ENCODE measurements at places on chromosomes 7 and 10.

- DNase-seq: no peak
These were observed 97.2 kb upstream of the LYZL1 start for GRCh38 chr10:29191674-29192073.

DNA sequence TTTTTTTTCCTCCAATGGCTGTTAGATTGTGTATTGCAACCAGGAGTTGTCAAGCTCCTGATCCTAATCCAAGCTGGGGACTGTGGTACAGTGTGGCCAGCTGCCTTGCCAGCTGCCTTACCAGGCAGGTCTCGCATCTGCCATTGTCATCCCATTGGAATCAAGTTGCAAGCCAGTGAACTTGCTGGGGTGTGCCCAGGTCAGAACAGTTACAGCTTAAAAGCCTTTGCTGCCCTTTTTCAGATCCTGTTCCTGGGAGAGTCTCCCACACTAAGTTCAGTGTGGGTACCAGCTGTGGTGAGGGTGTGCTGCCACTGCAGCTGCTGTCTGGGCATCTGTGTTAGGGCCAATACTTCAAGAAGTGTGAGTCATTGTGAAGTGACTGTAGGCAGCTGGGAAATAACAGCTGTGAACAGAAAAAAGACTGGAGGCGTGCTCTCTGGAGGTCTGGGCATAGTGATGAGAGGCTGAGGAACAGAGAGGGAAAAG is 72.8 kb downstream of the CCNY start:
- no peak for DNase-seq

DNA sequence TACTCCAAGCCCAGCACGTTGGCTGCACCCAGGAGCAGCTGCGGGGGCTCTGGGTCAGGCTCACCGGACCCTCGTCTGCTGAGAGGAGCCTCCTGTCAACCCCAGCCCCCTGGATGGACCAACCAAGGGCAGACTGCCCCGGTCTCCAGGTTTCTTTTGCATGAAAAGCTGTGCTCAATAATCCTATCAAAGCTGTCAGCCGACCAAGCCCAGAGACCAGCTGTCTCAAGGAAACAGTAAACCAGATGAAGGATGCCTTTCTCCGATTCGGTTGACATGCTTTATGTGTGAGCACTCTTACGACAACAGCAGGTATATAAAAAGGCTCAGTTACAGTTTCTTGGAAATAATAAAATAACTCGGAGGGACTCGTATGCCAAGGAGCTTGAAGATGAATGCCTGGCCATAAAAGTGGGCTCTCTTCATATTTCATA is 71.6 kb upstream of the BAIAP2L1 start:
- DNase-seq: no peak

- DNase-seq: no peak
These were observed 127.2 kb downstream of the WDFY4 start for GRCh38 chr10:48811917-48812316.

DNA sequence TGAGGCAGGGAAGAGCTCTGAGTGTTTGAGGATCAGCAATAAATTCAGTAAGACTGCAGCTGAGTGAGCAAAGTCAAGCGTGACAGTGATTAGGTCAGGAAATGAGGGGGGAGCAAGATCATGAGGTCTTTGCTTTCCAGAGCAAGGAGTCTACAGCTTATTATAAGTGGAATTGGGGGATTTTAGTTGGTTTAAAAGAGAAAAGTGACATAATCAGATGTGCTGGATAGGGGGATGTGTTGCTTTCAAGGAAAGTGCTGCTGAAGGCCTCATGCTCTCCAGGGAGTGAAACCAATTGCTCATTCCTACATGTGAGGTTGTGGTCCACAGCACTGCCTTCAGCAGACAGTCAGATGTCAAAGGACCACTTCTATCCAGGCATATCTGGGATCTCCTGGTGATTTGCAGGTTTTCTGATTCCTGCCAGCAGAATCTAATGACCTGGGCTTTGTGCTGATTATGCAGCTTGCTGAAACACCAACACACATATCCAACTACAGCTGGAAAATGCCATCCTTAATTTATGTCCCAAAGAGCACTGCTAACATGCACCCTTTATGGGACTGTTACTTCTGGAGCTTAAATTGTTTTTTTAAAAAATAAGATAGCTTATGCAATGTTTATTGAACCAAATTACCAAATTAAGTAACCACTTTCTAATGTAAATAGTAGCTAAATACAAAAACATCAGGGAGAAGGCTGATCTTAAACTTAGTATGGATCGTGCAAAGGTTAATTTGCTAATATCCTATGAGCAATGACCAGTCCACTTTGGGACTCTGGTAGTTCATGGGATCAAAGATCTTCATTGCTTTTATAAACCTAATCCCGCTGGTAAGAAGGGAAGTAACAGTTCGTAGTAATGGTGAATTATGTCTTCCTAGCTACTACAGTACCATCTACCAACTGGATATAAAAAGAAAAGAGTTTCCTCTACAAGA is 607.6 kb downstream of the KCNMA1 start:
- DNase-seq: no peak

GRCh38 chr7:25716421-25716820 is 435.6 kb upstream of the NFE2L3 start:
- no peak for DNase-seq

- no peak for DNase-seq
These were observed 49.0 kb downstream of the ZRANB1 start for GRCh38 chr10:124990671-124991625.

DNA sequence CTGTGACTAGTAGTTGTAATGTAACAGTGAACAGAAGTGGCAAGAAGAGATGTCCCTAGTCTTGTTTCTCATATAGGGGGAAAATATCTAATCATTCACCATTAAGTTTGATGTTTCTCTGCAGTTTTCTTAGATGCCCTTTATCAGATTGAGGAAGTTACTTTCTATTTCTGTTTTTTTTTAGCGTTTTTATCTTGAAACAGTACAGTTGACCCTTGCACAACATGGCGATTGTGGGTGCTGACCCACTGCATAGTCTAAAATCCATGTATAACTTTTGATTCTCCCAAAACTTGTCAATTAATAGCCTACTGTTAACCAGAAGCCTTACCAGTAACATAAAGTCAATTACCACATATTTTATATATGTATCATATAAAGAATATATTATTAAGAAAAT is 192.0 kb downstream of the ADK start:
- no peak for DNase-seq

GRCh38 chr7:151658778-151659177 is 139.1 kb upstream of the RHEB start:
- no peak for DNase-seq

GRCh38 chr10:13449296-13449695 is 79.5 kb downstream of the BEND7 start:
- DNase-seq: no peak

- DNase-seq: no peak
These were observed 103.3 kb downstream of the GPAM start for GRCh38 chr10:112080231-112080630.

DNA sequence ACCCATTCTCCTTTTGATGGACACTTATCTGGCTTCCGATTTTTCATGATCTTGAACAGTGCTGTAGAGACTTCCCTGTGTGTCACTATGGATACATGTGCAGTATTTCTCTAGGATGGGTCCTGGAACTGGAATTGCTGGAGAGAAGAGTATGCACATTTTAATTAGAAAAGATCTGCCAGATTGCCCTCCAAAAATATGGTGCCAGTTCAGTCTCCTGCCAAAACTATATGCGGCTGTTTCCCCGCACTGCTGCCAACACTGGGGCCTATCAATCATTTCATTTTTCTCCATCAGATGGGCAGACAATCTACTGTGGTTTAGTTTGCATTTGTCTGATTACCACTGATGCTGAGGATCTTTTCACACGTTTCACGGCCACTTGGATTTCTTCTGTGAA is 105.0 kb downstream of the SH2D4B start:
- no peak for DNase-seq

DNA sequence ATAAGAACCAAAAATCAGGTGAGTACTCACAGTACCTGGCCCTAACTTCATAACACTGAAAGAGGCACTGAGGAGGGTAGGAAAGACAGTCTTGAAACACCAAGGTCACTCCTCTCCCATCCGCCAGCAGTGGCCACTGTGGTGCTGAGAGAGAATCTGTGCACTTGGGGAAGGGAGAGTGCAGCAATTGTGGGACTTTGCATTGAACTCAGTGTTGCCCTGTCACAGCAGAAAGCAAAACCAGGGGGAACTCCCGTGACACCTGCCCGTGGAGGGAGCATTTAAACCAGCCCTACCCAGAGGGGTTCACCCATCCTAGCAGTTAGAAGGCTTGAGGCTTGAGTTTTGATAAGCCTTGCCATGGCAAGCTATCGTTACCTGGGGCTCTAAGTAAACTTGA is 35.2 kb upstream of the MAP3K8 start:
- no peak for DNase-seq

GRCh38 chr7:108002726-108003598 is at the start of gene LAMB1:
TSS of gene LAMB1 (minus strand) at chr7:108003161. CDS start at chr7:108002885, 276 bp downstream.
- no peak for DNase-seq

DNA sequence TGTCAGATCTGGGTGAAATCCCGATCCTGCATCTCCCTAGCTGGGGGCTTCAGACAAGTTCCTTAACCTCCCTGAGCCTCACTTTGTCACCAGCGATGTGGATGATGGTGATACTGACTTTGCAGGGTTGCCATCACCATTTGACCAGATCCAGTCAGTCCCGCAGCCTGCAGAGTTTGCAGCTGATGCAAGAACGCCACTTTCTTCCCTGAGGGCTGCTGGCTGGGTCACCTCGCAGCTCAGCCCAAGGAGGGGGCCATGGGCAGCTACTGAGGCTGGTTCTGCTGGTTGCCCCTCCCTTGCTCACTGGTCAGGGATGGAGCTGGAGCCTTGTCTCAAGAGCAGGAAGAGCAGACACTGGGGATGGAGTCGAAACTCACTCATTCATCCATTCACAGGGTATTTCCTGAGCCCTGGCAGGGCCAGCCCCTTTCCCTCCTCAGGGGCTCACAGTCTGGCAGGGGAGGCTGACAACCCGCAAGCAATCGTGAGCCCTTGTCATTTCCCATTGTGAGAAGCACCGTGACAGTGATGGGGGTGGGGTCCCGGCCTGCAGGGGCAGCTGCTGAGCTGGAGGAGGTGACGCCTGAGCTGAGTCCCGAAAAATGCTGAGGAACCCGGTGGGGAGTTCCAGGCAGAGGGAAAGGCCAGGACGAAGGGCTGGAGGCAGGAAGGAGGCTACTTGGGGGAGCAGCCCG is 111.1 kb upstream of the TCF7L2 start:
- no peak for DNase-seq

DNA sequence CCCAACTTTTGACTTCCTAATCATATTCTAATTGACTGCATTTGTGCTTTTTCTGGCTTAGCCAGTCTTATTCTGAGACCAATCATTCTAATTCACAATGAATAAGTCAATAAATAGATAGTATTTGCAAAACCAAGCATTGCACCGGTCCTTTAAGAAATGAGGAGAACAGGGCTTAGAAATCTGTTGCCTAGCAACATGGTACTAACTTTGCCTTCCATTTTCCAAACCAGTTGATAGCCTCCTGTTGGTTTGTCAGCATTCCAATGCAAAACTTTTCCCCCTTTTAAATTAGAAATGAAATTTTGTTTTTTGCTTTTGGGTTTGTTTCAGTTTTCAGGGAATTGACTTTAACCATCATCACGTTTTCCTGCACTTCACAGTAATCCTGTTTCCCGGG is 603.5 kb upstream of the NRP1 start:
- no peak for DNase-seq

DNA sequence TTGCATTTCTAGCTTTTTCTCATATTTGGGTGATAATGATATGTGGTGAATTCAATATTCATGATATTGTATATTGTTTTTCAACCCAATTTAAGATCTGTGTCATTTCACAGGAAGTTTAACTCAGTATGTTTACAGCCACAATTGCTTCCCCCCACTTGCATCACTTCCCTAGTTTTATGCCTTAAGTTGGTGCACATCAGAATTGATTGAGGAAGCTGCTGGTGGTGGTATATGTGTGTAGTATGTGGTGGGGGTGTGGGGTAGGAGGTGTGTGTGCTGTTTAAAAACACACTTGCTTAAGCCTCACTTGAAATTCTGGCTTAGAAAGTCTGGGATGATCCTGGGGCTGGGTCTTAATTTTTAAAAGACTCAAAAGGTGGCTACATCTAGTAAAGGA is 245.1 kb upstream of the AOAH start:
- DNase-seq: no peak

DNA sequence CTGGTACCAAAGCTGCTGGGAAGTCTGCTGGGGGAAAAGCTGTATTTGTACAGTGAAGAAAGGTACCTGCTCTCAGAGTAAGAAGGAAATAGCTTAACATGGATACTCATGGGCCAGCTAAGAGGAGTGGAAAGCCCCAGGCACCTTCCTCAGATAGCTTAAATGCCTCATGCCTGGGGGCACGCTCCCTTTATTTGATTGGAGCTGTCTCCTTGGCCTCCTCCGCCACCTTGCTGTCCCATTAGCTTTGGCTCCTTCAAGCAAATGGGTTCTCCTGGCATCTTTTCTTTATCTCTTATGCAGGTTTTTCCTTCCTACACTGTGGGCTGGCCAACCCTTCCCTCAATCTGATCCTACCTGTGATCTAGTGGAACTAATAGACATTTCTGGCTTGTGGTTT is 318.5 kb downstream of the SH2D4B start:
- no peak for DNase-seq

- no peak for DNase-seq
These were observed 84.0 kb downstream of the LYZL1 start for GRCh38 chr10:29372920-29373319.

DNA sequence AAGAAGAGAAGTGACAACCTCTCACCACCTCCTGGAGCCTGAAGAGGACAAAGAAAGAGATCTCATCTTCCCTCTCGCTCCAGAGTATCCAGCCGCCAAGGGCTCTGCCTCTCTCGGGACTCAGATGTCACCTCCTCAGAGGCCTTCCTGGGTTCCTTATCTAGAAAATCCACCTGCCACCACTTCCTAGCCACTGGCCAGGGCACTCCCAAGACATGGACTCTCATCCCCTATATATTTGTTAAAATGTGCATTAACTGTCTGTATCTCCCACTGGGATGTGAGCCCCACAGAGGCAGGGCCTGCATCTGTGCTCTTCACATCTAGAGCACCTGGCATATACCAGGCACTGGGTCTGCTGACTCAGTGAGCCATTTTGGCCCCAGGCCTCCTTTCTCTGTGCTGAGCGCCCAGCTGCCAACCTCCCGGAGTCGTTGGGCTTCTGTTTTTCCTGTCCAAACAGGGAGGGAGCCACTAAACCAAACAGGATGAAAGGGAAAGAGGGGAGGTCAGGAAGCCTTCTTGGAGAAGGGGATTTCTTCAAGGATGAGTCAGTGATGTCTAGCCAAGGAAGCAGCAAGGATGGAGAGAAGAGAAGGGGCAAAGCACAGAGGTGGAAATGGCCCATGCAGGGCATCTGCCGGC is 58.9 kb downstream of the KCNMA1 start:
- no peak for DNase-seq

GRCh38 chr7:66804001-66804400 is 63.5 kb downstream of the RABGEF1 start:
- no peak for DNase-seq
